AG08396 (cell line): ENCODE measurements at places on chromosomes 2 and 18.

- no peak for DNase-seq
Observed at GRCh38 chr18:26888259-26888658, 22.8 kb upstream of the AQP4 start.

- DNase-seq, result no peak
Observed at GRCh38 chr2:197075754-197076337, 149.3 kb upstream of the PGAP1 start.

- DNase-seq, result no peak
Observed at GRCh38 chr18:74916773-74917393, 292.1 kb downstream of the PTGR3 start.

DNA sequence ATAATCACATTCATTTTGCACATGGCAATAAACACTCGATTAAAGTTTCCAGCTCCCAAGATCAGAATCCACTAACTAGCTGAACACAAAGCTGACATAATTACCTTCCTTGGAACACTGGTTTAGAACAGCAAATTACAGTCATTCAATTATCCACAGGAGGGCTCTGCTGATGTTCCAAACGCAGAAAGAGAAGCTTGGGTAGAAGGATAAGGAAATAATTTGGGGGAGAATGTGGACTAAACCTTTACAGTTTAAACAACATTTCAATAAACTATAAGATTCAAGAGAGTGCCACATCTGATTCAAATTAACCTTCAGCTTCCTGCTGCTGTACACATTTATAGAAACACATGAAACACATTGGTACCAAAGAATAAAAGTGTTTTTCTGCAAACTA, 67.8 kb upstream of the ARL4C start:
- DNase-seq, result peak; percentile 62

GRCh38 chr2:201448061-201448460, 3.2 kb downstream of the TRAK2 start:
- no peak for DNase-seq

- DNase-seq, result no peak
Observed at GRCh38 chr2:111905990-111906735, 7.8 kb downstream of the MERTK start.

DNA sequence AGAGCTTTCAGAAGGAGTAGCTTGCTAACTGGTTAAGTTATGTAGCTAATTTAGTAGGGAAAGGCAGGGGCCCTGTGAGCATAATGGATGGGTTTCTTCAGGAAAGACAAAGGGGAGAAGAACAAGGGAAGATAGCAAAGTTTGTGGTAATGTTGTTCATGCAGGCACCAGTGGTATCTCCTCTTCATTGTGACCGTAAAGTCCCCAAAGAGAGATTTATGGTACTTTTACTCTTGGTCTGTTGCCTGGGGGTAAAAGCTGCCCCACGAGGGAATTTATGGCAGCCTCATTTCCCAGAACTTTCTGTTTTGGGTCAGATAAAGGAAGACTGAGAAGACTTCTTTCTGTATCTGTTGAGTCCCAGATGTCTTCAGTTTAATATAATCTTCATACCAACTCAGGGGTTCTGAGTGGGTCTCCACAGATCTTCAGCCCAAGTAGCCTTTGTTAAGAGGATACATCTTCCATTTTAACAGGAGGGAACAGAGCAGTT, 27.5 kb downstream of the MALT1 start:
- no peak for DNase-seq

DNA sequence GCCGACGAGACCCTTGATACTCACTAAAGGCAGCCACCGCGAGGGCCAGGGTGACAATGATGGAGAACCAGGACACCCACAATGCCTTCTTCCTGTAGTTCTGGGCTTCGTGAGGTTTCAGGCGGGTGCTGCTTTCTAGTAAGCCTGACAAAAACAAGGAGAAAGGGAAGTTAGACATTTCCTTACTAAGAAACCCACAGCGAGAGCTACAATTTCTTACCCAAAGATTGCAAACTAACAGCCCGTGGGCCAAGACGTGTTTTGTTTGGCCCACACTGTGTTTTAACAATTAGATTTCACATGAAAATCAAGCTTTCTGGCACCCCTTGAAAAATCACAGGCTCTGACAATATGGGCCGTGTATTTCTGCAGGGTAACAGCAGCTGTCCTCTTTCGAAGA, 5.6 kb downstream of the TMEM163 start:
- no peak for DNase-seq

DNA sequence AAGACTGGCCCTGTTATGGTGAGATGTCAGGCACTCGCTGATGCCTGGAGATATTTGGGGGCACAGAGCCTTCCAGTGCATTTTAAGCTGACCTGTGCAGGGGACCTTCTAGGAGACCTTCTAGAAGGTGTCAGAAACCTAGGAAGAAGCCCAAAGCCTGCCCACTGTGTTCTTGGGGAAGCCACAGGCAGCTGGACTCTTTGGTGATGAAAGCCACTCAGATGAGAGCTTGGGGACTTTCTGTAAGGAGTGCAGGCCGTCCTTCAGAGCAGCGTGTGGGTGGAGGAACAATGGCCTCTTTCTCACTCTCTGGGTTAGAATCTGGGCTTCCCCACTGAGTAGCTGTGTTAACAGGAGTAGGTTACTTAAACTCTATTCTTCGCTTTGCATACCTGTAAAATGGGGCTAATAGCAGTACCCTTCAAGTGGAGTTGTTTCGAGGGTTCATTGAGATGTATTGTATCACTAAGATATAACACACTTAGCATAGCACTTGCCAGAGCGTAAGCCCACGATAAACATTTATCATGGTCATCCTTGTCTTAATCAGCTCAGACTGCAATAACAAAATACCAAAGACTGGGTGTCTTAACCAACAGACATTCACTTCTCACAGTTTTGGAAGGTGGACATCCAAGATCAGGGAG, 322.3 kb upstream of the EPAS1 start:
- no peak for DNase-seq

DNA sequence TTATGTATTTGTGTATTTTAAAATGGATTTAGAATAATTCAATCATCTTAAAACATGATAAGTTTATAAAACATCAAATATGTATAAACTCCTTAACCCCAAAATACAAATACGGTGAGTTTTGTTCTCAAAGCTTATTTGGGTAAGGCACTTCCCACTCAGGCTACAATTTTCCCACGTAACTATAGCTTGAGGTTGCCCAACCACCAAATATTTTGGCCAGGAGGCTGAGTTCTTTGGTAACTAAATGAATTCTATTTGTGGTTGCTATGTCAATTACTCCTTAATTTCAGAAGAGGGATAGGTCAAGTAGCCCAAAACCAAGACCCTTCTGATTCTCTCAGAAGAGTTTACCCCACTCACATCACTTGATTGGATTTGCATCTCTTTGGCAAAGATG, 70.4 kb downstream of the MYL12B start:
- DNase-seq, result no peak

DNA sequence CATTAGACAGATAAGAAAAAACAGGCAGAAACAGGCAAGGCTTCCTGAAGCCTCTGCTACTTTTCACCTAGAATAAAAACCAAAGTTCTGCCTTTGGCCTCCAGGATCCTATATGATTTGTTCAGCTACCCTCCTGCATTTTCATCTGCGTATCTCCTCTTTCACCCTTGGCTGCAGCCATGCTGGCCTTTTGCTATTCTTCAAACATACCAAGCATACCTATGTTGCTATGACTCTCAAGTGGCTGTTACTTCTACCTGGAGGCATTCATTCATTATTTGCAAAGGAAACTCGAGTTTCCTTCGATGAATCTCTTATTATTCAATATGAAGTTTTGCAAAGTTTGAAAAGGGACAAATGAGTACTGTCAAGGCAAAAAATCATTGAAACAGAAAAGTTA, 106.4 kb upstream of the HNMT start:
- no peak for DNase-seq

- DNase-seq, result peak; percentile 10
Observed at GRCh38 chr18:56532176-56532840, 106.1 kb downstream of the TXNL1 start.

- no peak for DNase-seq
Observed at GRCh38 chr2:43417300-43417699, 178.5 kb downstream of the THADA start.

- peak; percentile 88 for DNase-seq
Observed at GRCh38 chr2:20091305-20091991, 40.0 kb upstream of the LAPTM4A start.
